ENCODE measurements at places on chromosomes 7 and 10.

DNA sequence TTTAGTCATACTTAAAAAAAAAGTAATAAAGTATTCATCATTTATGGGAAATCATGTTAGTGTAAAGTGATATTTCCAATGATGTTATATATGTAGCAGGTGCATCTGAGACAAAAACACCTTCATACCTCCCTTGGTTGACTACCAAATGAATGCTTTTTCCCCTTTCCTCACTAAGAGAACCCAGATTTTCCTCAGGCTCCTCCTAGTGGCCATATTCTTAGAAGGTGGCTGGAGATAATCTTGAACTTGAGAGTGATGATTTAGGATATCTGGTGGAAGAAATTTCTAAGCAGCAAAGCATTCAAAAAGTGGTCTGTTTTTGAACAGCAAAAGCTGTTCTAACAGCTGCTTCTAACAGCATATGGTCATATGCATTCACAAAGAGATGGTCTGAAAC lies 16.8 kb upstream of the DNAH11 start:
- no peak for DNase-seq

- DNase-seq: no peak
These were observed 229.1 kb upstream of the DGKB start for GRCh38 chr7:15131661-15132060.

- no peak for DNase-seq
These were observed 18.6 kb upstream of the YWHAG start for GRCh38 chr7:76377186-76377918.

DNA sequence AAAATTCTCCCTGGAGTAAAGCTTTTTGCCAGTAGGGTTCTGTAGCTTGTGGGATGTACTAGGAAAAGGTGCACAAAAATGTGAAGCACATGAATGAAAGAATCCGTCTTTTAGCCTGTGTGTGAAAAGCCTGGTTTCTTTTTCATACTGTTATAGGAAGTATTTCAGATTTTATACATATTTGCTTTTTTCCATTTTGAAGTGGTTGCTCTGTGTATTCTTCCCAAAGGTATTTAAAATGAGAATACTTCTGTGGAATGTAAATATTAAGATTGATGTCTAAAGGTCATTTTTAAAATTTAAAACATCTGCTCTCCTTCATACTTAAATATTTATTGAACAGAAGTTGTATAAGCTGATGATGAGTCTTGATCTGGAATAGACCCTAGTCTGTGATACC lies 96.8 kb downstream of the CDK14 start:
- DNase-seq: no peak
